ENCODE measurements at places on chromosomes 16 and 17.
A peak's percentile ranks its signal among the peaks of the same experiment; 100 is the strongest.

GRCh38 chr16:74291577-74292208 is 4.9 kb upstream of the PSMD7 start:
- peak; percentile 70 for DNase-seq

DNA sequence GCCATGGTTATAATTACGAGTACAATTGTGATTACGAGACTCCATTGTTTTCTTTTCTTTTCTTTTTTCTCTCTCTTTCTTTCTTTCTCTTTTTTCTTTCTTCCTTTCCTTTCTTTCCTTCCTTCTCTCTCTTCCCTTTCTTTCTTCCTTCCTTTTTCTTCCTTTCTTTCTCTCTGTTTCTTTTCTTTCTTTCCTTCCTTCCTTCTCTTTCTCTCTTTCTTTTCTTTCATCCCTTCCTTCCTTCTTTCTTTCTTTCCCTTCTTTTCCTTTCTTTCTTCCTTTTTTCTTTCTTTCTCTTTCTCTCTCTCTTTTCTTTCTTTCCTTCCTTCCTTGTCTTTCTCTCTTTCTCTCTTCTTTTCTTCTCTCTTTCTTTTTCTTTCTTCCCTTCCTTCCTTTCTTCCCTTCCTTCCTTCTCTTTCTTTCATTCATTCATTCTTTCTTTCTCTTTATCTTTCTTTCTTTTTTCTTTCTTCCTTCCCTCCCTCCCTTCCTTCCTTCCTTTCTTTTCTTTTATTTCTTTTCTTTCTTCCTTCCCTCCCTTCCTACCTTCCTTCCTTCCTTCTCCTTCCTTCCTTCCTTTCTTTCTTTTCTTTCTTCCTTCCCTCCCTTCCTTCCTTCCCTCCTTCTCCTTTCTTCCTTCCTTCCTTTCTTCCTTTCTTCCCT is 14.1 kb upstream of the NTN1 start:
- DNase-seq, result no peak

GRCh38 chr17:80692931-80693467 is 148.4 kb downstream of the RPTOR start:
- no peak for DNase-seq

DNA sequence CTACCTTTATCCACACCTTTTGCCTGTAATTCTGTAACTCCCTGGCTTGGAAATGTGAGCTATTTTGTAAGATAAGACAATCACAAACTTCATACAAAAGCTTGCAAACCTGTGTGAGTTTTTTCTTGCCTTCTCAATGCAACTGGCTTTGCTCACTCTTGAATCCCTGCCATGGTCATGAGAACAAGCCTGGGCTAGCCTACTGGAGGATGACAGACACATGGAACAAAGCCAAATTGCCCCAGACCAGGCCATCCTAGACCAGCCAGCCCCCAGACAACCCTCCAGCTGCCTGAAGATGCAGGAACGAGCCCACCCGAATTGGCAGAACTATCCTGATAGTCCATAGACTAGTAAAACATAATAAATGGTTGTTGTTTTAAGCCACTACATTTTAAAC is 466.6 kb upstream of the ERCC4 start:
- no peak for DNase-seq

DNA sequence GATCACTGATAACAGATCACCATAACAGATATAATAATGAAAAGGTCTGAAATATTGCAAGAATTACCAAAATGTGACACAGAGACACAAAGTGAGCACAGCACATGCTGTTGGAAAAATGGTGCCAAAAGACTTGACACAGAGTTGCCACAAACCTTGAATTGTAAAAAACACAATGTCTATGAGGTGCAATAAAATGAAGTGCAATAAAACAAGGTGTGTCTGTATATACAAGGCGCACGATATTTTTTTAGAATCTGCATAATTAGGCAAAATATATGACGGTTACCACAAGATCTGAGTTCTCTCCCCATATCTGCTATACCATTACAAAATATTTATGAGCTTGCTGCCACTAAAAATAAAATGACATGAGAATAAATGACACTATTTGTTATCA is 171.9 kb upstream of the AXIN2 start:
- DNase-seq, result no peak

GRCh38 chr17:70947636-70948565 is 778.6 kb downstream of the KCNJ2 start:
- no peak for DNase-seq

DNA sequence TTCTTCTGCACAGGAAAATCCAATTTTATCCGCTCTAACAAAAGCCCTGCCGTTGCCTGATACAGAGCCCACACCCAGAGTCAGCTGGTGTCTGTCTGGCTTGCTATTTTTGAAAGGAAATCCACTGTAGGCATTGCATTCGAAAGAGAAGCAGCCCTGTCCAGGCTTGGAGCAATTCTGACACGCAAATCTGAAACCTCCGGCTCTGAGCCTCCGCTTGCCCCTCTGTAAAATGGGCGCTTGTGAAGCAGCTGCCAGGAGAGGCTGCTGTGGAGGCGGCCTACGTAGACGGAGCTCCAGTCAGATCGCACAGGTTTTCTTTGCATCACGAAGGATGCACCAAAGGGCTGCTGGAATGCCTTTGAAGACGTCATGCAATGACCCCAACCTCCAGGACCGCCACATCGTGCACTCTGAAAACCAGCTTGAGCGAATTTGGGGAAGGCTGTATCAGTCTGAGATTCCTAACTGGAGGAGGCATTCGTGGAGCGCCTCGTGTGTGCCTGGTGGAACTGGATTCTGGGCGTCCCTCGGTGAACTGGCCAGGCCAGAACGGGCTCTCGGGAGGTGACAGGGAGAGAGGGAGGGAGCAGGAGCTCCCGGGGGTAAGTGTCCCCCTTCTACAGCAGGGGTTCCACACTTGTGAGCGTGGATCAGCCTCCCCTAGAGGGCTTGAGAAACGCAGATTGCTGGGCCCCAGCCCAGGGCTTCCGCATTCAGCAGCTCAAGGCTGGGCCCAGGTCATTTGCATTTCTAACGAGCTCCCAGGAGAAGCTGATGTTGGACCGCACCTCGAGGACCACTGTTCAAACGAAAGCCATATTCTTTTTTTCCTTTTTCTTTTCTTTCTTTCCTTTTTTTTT is 215.5 kb downstream of the MRTFB start:
- DNase-seq, result no peak

GRCh38 chr17:170130-170670 is 11.2 kb downstream of the DOC2B start:
- no peak for DNase-seq

GRCh38 chr17:47120521-47121095 is 68.5 kb downstream of the CDC27 start:
- peak; percentile 72 for DNase-seq

DNA sequence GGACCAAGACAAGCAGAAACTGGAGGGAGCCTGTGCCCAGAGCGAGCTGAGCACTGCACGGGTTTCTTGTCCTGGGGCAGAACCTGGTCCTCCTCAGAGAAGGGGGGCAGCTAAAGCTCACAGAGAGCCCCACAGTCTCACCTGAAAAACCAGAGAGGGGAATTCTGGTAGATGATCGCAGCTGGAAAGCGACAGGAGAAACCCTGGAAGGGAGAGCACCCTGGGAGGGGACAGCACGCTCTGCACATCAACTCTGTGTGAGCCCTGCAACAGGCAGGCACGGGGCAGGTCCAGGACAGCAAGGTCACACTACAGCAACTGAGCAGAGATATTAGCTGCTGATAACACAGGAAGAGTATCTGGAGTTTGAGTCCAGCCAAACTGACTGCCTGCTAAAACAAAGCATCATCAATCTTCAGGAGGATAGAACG is 18.2 kb downstream of the ZCCHC14 start:
- DNase-seq, result no peak

GRCh38 chr17:21339011-21339410 is 37.1 kb upstream of the KCNJ12 start:
- DNase-seq, result no peak

DNA sequence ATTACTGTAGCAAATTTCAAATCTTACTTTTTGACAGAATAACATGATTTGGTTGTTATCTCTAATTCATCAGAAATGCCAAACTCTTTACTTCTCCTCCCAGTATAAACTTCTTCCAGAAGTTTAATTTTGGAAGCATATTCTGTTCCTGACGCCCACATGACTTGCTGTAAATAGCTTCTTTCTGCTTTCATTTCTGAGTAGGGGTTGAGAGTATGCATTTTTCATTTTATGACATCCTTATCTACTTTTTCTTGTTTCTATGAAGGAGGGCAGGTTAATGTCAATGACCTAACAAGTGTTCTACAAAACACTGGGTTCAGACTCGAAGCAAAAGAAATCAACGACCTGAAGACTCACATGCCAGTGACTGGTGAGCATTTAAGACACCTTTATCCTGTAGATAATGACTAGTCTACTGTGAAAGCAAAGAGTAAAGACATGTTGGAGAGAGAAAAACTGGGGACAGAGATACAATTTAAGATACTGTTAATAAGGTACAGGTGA is 36.5 kb upstream of the EFCAB3 start:
- no peak for DNase-seq

DNA sequence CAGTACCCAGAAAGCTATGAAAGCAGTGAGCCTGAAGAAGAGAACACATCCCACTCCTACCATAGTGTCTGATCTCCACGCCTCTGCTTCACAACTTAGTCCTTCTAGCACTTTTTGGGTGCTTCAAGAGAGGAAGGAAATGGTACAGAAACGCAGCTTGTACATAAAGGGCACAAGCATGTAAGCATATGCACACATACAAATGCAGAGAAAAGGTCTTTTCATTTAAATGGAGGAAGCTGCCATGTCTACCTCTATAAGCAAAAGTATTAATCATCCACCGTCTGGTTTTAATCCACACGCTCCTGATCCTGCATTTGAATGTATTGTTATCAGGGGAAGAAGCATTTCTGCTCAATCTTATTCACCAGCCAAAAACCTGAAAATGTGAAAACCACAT is 100.7 kb downstream of the HIC1 start:
- DNase-seq, result no peak

- DNase-seq, result peak; percentile 68
Measured at GRCh38 chr17:63881935-63882601, at the start of gene GH2. Gene GH2 (minus strand): TSS chr17:63881944. CDS start chr17:63881801, 143 bp downstream.

DNA sequence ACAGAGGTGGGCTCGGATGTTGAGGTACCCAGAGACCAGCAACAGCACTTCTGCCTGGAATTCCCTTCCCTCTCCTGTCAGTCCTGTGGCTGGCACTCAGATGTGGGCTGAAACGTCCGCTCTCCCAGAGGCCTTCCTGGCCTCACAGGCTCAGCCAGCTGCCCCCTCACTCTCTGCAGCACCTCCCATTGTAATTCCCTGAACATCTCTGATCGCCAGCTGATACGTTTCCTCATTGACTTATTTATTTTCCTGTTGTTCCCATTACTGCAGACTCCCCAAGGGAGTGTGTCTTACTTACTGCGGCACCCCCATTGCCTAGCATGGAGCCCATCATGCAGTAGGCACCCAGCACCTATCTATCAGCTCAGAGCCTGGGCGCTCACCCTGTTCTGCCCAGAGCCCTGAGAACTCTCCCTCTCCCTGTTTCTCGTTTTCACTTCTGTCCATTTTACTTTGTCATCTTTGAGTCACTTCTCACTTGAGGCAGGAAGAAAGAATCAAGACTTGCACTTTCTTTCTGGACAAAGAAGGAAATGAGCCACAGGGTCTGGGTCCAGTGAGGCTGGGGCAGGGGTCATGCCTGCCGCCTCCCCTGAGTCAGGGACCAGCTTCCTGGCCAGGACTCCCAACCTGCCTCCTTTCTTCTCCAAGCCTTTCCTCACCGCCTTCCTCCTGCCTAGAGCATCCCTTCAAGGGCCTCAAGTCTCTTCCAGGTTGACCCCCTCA is 10.2 kb downstream of the CDH5 start:
- no peak for DNase-seq

DNA sequence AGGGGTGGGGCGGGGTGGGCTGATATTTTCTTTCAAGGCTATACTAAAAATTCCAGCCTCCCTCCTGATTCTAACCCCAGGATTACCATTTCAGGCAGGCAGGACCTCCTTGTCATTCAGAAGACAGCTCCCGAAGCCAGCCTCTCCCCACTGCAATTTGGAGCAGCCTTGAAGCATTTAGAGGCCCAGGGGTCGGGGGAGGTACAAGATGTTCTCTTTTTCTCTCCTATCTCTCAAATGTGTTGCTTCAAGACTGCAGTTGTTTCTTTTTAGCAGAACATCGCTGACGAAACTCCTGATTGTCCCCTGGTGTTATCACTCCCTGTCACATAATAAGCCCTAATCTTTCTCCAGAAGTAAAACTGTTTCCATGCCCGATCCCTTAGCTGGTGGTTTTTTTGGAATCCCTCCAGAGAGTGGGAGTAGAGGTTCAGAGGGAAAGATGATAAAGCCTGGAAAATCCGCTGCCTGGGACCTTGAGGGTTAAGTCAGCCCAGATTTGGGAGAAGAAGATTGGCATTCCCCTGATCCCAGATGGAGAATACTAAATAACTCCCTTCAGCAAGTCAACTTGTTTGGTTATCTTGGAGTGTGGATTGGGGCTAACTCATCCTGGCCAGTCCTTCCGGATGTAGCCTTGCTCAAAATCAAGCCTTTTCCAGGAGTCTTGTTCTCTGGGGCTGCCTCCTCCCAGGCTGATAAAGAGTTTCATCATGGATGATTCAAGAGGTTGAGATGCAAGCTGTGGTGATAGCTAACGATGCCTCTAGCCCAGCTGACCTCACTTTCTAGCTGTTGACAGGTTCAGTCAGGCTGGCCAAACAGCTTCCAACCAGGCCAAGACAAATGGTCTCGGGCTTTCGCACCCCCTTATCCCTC is 71.3 kb downstream of the SOX9 start:
- peak; percentile 90 for DNase-seq

DNA sequence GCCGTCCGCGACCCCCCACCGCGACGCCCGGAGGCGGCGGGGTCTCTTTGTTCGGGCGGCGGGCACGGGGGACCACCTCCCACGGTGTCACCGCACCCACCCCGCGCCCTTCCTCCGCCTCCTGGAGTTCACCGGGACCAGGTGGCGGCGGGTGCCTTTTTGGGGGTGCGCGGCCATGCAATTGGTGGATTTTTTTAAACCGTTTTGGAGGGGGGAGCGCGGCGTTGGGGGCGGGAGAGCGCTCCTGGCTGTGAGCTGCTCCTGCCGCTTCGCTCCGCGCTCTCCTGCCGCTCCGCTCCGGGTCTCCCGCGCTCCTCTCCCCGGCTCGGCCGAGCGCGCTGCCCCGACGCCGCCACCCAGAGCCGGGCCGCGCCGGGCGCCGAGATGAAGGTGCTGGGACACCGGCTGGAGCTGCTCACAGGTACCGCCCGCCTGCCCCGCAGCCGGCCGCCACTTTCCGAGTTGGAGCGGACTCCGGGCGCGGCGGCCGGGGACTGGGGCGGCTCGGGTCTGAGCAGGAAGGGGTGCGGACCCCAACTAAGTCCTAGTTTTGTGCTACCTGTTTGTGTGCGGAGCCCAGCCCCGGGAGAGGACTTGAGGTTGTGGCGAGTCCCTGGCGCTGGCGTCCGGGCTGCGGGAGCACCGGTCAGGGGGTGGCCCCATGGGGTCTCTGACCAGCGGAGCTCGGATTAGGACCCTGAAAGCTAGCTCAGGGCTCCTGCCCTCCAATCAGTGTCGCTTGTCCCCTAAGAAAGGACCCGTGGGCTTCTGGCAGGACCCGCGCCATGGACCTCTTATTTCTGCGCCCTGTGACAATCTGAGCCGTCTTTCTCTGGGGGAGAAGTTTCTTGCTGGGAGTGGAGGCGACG is 35.7 kb upstream of the NDRG4 start:
- DNase-seq, result no peak

GRCh38 chr16:65315081-65315780 is 193.4 kb upstream of the CDH11 start:
- no peak for DNase-seq

GRCh38 chr16:82585675-82586074 is 41.1 kb upstream of the CDH13 start:
- peak; percentile 71 for DNase-seq
